ENCODE measurements at places on chromosomes 1 and 21.

GRCh38 chr1:177645491-177646190 is 324.2 kb downstream of the SEC16B start:
- DNase-seq: no peak

DNA sequence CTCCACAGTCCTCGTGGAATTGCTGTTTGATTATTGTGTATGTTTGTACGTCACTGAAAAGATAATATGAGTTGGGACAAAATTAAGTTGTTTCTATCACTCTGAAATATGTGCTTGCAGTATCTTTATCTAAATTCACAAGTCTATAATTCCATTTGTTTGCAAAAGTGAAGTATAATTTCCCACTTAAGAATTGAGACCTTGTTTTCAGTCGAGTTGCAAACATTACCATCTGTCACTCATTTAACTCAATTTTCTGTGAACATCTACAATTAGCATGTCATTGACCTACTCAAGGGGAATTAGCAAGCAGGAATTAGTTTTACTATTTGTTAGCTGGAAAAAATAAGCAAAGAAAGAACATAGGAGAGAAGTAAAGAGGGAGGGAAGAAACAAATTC is 195.8 kb downstream of the TPR start:
- DNase-seq: no peak

GRCh38 chr1:31380181-31380580 is 7.3 kb upstream of the FABP3 start:
- no peak for DNase-seq

GRCh38 chr1:9239622-9240401 is 5.2 kb downstream of the H6PD start:
- DNase-seq: peak; percentile 45

- peak; percentile 11 for DNase-seq
These were observed 3.0 kb downstream of the GPN2 start for GRCh38 chr1:26887125-26887524.

GRCh38 chr1:209611771-209612570 is 28.5 kb downstream of the CAMK1G start:
- DNase-seq: no peak
